CMK (cell line): ENCODE measurements at places on chromosomes 11 and 22.

DNA sequence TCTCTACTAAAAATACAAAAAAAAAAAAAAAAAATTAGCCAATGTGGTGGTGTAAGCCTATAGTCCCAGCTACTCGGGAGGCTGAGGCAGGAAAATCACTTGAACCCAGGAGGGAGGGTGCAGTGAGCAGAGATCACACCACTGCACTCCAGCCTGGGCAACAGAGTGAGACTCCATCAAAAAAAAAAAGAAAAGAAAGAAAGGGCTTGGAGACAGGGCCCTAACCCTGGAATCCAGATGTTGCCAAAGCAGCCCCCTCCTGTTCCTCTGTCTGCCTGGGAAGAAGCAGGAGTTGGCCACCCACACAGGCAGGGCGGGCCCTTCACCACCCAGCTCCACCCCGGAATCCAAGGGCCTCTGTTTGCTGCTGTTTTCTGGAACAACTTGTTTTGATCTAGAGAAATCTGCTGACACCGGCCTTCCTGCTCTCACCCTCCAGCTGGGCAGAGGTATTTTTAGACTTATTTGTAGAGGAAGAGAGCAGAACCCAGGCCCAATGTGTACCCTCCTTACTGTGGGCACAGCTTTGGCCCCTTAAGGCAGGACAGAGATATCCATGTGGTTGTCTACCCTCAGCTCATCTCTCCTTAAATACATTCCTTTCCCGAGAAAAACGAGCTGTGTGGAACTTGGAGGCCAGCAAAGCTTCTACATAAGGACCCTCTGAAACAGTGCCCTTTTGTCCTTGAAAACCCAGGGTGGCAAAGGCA, 2.7 kb upstream of the NEAT1 start:
- DNase-seq = peak; percentile 77

DNA sequence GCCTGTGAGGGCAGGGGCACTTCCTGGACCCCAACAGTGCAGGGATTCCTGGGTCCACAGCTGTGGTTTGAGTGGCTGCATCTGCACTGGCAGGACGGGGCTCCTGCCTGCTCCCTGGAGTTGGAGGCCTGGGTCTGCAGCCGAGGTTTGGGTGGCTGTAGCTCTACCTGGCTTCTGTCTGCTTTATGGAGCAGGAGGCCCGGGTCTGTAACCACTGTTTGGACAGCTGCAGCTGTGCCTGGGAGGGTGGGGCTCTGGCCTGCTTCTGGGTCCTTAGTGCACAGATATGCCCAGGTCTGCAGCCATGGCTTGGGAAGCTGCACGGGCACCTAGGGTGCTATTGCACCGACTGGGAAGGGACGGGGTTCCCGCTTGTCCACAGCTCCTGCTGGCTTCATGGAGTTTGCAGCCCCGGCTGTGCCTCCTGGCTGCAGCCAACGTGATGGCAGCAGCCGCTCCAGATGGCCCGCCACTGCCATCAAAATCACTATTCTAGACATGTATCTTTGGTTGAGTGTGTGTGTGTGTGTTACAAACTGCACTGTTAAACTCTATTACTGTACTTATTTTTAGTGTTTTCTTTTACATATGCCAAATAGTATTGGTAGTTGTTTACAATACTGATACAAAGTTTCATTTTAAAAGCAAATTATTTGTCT, 412.3 kb upstream of the KIRREL3 start:
- DNase-seq = no peak

DNA sequence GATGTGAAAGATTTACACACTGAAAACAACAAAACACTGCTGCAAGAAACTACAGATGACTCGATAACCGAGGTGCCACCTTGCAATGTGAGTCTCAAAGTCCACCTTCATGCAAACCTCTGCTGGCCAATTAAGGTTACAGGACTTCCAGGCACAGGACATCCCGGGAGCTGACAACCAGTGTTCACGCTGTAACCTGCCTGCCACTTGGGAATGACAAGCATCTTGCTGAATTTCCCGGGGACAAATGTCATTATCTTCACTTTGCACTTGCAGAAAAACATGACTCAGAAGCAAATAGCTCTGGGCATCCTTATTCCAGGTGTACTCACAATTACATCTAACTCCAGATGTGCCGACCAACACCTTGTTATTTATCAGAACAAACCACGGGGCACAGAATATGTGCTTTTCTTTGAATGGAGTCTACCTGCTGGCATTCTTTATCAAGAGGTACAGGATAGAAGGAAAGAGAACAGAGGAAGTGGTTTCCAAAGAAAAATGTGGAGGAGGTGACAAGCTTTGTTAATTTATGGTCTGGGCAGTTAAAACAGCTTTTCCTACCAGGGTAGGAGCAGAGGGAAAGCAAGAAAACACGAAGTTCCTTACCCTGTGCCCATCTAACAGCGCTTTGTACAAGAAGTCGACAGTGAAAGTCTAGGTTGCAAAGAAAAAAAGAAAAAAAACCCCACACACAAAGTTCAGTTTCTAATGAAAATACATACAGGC, 72.3 kb downstream of the SHANK2 start:
- no peak for DNase-seq

GRCh38 chr11:3861683-3862082, 6.2 kb downstream of the STIM1 start:
- no peak for DNase-seq

GRCh38 chr22:48404801-48405447, 1422.7 kb downstream of the BRD1 start:
- DNase-seq = no peak

DNA sequence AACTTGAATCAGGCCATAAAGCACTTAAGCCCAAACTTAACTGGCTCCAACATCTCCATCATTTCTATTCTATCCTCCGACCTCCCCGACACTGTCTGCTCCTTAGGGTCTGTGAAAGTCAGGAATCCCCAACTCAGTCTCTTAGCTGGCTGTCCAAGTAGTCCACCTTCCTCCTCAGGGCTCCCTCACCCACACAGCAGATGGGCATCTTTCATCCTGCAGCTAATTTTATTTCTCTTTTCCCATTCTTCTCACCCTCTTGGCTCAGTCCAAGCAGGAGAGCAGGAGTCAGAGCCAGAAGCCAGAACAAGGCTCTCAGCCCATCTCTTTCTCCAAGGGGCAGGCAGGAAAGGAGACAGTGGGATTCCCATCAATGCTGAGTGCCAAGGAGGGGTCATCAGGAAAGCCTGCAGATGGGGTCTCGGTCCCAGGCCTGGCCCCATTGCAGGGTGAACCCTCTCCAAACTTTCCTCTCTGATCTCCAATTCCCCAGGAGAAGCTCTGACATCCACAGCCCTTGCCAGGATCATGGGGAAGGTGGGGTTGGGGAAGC, 40.4 kb upstream of the JAM3 start:
- DNase-seq = no peak

DNA sequence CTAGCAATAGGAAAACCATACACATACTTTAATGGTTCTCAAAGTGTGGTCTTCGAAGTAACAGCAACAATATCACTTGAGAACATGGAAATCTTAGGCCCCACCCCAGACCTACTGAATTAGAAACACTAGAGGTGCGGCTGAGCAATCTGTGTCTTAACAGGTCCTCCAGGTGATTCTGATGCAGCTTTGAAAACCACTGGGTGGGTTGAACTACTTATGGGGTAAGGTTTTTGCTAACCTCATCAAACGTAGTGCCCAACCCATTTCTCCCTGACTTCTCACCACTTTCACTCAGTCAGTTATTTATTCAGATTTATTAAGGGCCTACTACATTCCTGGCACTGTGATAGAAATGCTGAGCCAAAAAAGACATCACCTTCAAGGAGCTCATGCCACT, 3.7 kb downstream of the MPZL2 start:
- no peak for DNase-seq

DNA sequence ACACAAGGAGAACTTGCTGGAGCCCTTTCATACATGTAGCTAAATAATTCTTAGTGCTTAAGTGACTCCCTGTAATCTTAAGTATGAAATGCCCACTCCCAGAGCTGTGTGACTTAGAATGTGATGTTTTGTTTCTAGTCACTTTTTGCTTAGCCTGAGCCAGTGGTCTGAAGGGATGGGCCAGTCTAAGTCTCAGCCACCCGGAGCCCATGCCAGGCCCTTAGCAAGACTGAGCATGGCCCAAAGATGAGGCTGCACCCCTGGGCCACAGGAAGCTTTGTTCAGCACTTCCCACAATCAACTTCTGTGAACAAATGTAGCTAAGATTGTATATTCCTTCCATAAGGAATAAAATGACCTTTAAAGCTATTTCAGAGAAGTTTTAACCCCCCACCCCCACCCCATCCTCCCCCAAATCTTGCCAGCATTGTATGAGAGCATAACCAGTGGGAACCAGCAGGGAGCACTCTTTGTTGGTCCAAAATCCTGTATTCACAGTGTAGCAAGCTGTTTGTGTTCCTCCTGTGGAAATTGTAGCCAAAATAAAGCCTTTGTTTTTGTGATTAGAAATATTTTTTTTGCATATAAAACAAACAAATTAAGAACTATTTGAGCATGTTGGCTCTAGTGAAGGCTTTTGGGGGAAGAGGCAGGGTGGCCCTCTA, 73.8 kb upstream of the GAL start:
- DNase-seq = no peak

GRCh38 chr11:79990141-79990540, 549.3 kb upstream of the TENM4 start:
- DNase-seq = no peak

GRCh38 chr11:49213026-49213560, 4.7 kb upstream of the FOLH1 start:
- no peak for DNase-seq

GRCh38 chr11:96412761-96413381, 23.1 kb downstream of the JRKL start:
- no peak for DNase-seq

DNA sequence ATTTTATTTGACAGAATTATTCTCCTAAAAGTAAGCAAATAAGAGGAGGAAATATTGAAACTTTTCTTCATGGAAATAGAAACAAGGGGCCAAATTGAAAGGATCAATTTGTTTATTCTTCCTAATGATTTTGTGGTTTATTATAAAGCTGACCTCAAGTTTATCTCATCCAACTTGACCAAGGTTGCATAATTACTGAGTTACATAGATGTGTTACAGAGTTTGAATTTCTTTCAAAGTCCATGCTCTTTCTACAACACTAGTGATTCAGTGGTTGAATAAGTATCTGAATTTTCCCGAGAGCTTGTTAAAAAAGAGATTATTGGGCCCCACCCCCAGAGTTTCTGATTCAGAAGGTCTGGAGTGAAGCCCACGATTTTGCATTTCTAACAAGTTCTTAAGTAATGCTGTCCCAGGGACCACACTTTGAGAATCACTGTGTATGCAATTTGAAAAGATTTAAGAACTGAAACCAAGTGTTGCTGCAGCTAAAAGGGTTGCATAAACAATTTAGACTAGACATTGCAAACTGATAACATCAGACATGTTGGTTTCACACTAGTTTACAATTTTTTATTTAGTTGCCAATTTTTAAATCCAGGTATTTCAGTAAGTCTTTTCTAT, 485.7 kb upstream of the ANO5 start:
- no peak for DNase-seq

GRCh38 chr11:30585125-30585891, 845 bp downstream of the MPPED2 start:
- DNase-seq = no peak

- DNase-seq = no peak
Observed at GRCh38 chr11:27282806-27283205, 80.2 kb downstream of the CCDC34 start.

DNA sequence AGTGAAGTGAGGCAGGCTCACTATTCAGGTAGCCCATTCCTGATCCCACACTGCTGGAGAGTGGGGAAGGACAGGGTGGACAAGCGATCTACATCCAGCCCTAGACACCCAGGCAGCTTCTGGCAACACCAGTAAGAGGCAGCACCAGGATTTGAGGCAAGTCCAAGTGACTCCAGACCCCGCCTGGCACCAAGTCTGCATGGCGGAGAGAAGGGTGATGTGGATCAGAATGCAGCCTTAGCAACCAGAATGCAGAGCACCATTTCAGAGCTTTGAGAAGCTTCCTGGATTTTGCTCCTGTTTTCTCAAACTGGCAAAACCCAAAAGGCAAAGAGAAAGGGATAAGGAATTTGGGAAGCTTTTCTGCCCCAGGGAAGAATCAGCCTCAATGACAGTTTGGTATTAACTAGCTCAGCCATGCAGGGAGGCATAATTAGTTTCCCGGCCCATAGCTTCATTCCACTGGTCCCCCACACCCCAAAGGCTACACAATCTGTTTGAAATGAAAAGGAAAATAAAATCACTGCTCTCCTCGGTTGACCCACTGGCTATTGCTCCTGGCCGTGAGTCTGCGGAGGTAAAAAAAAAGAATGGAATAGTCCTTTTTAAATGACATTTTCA, 17.3 kb downstream of the GALNT18 start:
- no peak for DNase-seq

GRCh38 chr11:61062181-61062930, 39.9 kb upstream of the CD5 start:
- no peak for DNase-seq

DNA sequence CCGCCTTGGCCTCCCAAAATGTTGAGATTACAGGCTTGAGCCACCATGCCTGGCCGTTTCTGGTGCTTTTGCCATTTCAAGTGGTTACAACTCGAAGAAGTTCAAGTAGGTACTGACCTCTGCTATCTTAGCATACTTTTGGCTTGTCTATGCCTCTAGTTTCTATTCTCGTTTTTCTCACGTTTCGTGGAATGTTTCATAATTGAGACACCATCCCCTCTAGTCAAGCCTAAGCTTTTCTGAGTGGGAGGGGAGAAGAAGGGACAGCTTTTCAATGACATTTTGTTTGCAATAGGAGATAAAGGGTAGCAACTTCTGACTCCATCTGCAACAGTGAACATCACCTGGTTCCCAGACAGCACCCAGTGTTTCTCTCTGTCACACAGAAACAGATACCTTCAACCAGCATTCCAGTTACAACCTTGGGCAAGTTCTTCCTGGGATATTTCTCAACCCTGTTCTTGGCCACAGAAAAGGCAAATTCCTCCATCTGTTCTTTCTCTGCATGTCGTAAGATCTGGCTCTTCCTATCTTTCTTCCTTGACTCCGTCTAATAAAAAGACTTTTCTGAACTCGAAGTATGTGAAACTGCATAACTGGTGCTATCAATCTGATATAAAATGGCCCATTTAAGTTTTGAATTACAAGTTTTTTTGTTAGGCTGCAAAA, 25.5 kb downstream of the DDI1 start:
- DNase-seq = no peak

- no peak for DNase-seq
Observed at GRCh38 chr11:75532200-75533048, 6.7 kb upstream of the GDPD5 start.

GRCh38 chr11:74648894-74649293, 56.5 kb downstream of the POLD3 start:
- DNase-seq = no peak

DNA sequence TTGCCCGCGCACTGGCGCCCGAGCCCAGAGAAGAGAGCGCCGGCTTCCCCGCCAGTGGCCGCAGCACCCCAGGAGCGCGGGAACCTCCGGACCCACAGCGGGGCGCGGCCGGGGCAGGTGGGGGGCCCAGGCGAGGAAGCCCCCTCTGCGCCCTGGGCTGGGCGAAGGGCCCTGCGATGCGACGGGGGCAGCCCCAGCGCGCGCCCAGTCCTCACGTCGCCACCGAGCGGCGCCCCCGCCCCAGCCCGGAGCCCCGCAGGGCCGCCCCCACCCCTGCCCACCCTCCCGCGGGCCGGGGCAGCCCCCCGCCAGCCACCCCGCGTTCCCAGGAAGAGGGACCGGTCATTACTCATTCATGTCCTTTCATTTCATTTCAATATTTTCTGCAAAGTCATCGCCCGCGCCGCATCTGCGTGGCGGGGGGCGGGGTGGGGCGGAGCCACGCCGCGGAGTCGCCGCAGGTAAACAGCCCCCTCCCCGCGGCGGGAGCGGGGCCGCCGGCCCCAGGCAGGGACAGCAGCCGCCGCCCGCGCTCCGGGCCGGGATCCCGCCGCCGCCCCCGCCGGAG, 673 bp upstream of the PANX2 start:
- no peak for DNase-seq

- DNase-seq = no peak
Observed at GRCh38 chr22:19605508-19606331, 81.5 kb upstream of the CLDN5 start.
